ENCODE measurements at places on chromosomes 3 and 15. TPM values are rescaled to one million over a fixed set of nuclear protein-coding genes. Genes with fewer than 3 reads are reported as not detected.

Gene ECE2
- not detected for total RNA-seq

Gene SLC28A2
- not detected for total RNA-seq

Gene PLA2G4E
- not detected for total RNA-seq

Gene FETUB
- total RNA-seq: not detected

Gene THSD4
- not detected for total RNA-seq

Gene CYP19A1
- total RNA-seq: not detected

Gene ERC2
- not detected for total RNA-seq

- no peak overlapping the region for H3K4me3 ChIP-seq
- H3K36me3 ChIP-seq: no peaks in the 10 kb centered on the region
- peaks cover 2% of the 10 kb centered on the region for H3K27me3 ChIP-seq
- no peak overlapping the region for H3K27ac ChIP-seq
- DNase-seq: peak; percentile 4
Observed at GRCh38 chr3:66138336-66139313, 82.2 kb upstream of the SLC25A26 start.

DNA sequence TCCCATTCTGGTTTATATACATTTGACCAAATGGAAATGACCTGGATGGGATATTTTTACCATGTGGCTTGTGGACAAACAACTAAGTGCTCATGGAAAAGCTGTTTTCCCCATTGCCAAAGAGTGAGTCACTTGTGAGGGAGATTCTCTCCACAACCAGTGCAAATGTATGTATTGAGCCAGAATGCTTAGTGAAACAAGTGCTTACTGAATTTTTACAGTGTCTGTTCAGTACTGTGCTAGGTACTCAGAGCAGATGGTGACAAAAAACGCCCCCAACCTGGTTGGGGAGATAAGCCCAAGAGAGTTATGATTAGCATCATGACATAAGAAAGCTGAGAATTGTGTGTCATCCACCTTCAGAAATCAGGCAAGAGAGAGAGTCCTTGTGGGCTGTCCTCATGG lies 2.3 kb downstream of the CHP1 start:
- no peak overlapping the region for H3K27ac ChIP-seq
- H3K4me1 ChIP-seq: peaks cover 19% of the 10 kb centered on the region
- H3K36me3 ChIP-seq: no peaks in the 10 kb centered on the region
- DNase-seq: no peak
- no peak overlapping the region for H3K4me3 ChIP-seq

- peaks cover 58% of the 10 kb centered on the region for H3K36me3 ChIP-seq
- peaks cover 23% of the 10 kb centered on the region for H3K4me1 ChIP-seq
- no peak overlapping the region for H3K27ac ChIP-seq
- DNase-seq: no peak
Observed at GRCh38 chr3:30685267-30685667, 78.9 kb downstream of the TGFBR2 start.

- H3K36me3 ChIP-seq: no peaks in the 10 kb centered on the region
- peaks cover 35% of the 10 kb centered on the region for H3K4me1 ChIP-seq
- no peaks in the 10 kb centered on the region for H3K27me3 ChIP-seq
- no peak overlapping the region for H3K27ac ChIP-seq
- H3K4me3 ChIP-seq: no peak overlapping the region
- DNase-seq: no peak
Observed at GRCh38 chr15:72970933-72971760, 81.1 kb upstream of the NEO1 start.

GRCh38 chr3:158107605-158108444 lies 1.6 kb upstream of the SHOX2 start:
- no peak overlapping the region for H3K27ac ChIP-seq
- no peaks in the 10 kb centered on the region for H3K36me3 ChIP-seq
- peaks cover 50% of the 10 kb centered on the region for H3K4me1 ChIP-seq
- peak; percentile 20 for DNase-seq
- peaks cover 58% of the 10 kb centered on the region for H3K27me3 ChIP-seq

DNA sequence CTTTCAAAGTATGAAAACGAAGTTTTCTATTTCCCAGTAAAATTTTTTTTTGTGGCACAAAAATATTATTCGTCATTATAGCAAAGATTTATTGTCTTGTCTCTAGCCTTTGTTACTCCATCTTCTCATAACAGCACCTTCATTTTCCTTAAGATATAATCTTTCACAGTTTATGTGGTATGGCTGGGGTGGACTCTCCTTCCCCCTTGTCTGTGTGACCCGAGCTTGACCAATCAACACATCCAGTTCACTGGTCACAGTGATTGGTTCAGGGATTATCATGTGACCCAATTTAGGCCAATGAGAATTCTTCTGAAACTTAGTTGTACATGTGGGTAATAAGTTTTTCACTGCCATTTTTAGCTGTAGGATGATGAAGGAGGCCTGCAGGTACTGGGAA lies 71.2 kb upstream of the DCBLD2 start:
- no peaks in the 10 kb centered on the region for H3K4me1 ChIP-seq
- no peak overlapping the region for H3K4me3 ChIP-seq
- H3K36me3 ChIP-seq: no peaks in the 10 kb centered on the region
- H3K27me3 ChIP-seq: no peaks in the 10 kb centered on the region

GRCh38 chr3:125645616-125646015 lies 50.3 kb upstream of the OSBPL11 start:
- no peak overlapping the region for H3K4me3 ChIP-seq
- no peak overlapping the region for H3K27ac ChIP-seq
- no peaks in the 10 kb centered on the region for H3K36me3 ChIP-seq
- H3K27me3 ChIP-seq: no peaks in the 10 kb centered on the region

GRCh38 chr3:44330444-44330843 lies 8.1 kb upstream of the TCAIM start:
- H3K4me3 ChIP-seq: no peak overlapping the region
- no peaks in the 10 kb centered on the region for H3K36me3 ChIP-seq

DNA sequence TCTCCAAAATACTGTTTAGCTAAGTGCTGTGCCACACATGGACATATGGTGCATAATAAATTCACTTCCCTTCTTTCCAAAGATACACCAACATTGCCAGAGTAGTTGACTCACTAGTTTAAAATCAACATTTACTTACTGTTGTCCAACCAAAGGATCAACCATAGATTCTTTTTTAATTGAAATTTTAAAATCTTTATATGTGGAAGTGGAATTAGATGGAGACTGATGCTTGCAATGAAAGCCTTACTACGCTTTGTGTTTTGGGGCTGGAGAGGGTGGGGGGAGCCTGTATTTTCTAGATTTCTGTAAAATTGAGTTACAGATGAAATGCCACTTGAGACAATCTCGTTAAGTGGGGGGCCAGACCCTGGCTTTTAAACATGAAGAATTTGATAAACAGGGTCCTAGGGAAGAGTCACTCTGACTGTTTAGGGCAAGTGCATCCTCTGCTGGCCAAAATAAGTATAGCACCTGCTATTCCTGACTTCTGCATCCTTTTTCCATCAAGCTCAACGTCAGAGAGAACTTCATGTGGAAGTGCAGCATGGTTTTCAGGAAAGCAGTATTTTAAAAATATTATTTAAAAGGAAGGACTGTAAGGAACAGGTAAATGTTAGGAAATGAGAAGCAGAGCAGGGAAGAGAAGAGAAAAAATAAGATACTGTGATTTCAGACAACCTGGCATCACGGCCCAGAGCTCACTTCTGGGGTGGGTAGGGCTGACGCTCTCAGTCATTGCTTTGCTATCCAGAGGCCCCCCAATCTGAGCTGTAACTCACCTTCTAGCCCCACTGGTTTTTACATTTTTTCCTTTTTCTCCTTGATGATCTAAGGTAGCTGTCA lies 76.7 kb downstream of the BOC start:
- no peak for DNase-seq
- H3K27me3 ChIP-seq: no peaks in the 10 kb centered on the region
- H3K27ac ChIP-seq: no peak overlapping the region
- no peak overlapping the region for H3K4me3 ChIP-seq

GRCh38 chr3:115494826-115495225 lies 128.5 kb upstream of the GAP43 start:
- no peak overlapping the region for H3K27ac ChIP-seq
- peaks cover 2% of the 10 kb centered on the region for H3K27me3 ChIP-seq

- H3K4me1 ChIP-seq: no peaks in the 10 kb centered on the region
- no peaks in the 10 kb centered on the region for H3K27me3 ChIP-seq
- no peak for DNase-seq
- H3K4me3 ChIP-seq: no peak overlapping the region
- no peak overlapping the region for H3K27ac ChIP-seq
Observed at GRCh38 chr3:37074178-37074577, 80.9 kb downstream of the MLH1 start.

- H3K36me3 ChIP-seq: no peaks in the 10 kb centered on the region
- H3K27me3 ChIP-seq: peaks cover 65% of the 10 kb centered on the region
- no peak for DNase-seq
- H3K4me3 ChIP-seq: no peak overlapping the region
- H3K27ac ChIP-seq: no peak overlapping the region
Observed at GRCh38 chr15:96334017-96334704, 3.7 kb downstream of the NR2F2 start.

GRCh38 chr3:100927775-100928174 lies 65.4 kb downstream of the ABI3BP start:
- no peaks in the 10 kb centered on the region for H3K36me3 ChIP-seq
- H3K4me3 ChIP-seq: no peak overlapping the region
- DNase-seq: no peak
- H3K27me3 ChIP-seq: no peaks in the 10 kb centered on the region
- no peaks in the 10 kb centered on the region for H3K4me1 ChIP-seq

GRCh38 chr3:44510000-44510368 lies 32.5 kb upstream of the ZNF445 start:
- H3K27me3 ChIP-seq: no peaks in the 10 kb centered on the region
- H3K4me3 ChIP-seq: peak overlapping the region; percentile 94
- peak overlapping the region; percentile 75 for H3K27ac ChIP-seq
- H3K4me1 ChIP-seq: peaks cover 19% of the 10 kb centered on the region

DNA sequence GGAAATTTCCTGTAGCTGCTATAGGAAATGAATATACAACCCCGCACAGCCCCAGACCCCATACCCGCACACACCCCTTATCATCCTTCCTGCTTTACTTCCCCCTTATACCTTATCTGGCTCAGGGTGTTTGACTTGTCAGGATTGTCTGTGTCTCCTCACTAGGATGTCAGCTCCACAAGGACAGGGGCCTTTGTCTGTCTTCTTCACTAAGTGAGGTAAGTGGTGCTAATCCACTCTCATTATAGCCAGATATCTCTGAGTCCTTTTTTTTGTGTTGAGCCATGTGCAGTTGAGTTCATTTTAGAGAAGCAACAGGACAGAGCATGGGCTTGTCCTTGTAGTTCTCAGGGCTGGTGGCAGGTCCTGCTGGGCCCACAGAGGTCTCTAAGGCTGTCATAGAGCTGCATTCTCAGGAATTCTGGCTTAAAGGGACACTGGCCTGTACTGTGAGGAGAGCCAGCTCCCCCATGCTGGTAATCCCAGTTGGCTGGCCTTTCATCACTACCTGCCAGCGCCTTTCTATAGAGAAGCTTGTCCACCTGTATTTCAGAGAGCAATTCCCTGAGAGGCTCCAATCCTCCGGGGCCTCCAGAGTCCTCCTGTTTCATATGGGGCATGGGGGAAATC lies 9.0 kb downstream of the KY start:
- H3K27me3 ChIP-seq: no peaks in the 10 kb centered on the region
- H3K4me1 ChIP-seq: no peaks in the 10 kb centered on the region
- DNase-seq: no peak
- H3K4me3 ChIP-seq: no peak overlapping the region
- H3K36me3 ChIP-seq: no peaks in the 10 kb centered on the region

- no peak for DNase-seq
- H3K4me1 ChIP-seq: peaks cover 12% of the 10 kb centered on the region
- no peak overlapping the region for H3K27ac ChIP-seq
- no peak overlapping the region for H3K4me3 ChIP-seq
- no peaks in the 10 kb centered on the region for H3K27me3 ChIP-seq
- no peaks in the 10 kb centered on the region for H3K36me3 ChIP-seq
Observed at GRCh38 chr15:91921843-91922198, 68.3 kb downstream of the SLCO3A1 start.

DNA sequence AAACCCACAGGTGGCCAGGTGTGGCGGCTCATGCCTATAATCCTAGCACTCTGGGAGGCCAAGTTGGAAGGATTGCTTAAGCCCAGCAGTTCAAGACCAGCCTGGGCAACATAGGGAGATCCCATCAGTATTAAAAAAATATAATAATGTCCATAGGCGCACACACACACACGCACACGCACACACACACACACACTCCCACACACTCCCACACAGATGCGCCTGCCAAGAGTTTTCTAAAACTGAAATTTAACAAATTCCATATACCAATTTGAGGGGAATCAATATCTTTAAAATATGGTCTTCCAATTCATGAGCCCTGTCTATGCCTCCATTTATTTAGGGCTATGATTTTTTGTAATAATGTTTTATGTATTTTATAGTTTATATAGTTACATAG lies 17.0 kb downstream of the SHISA5 start:
- no peaks in the 10 kb centered on the region for H3K27me3 ChIP-seq
- no peak for DNase-seq
- no peak overlapping the region for H3K4me3 ChIP-seq
- no peaks in the 10 kb centered on the region for H3K36me3 ChIP-seq
- no peaks in the 10 kb centered on the region for H3K4me1 ChIP-seq

GRCh38 chr3:9168241-9168741 lies 81.2 kb downstream of the SRGAP3 start:
- H3K4me3 ChIP-seq: no peak overlapping the region
- peaks cover 35% of the 10 kb centered on the region for H3K4me1 ChIP-seq
- DNase-seq: no peak
- no peaks in the 10 kb centered on the region for H3K27me3 ChIP-seq
- H3K36me3 ChIP-seq: no peaks in the 10 kb centered on the region
- H3K27ac ChIP-seq: no peak overlapping the region

DNA sequence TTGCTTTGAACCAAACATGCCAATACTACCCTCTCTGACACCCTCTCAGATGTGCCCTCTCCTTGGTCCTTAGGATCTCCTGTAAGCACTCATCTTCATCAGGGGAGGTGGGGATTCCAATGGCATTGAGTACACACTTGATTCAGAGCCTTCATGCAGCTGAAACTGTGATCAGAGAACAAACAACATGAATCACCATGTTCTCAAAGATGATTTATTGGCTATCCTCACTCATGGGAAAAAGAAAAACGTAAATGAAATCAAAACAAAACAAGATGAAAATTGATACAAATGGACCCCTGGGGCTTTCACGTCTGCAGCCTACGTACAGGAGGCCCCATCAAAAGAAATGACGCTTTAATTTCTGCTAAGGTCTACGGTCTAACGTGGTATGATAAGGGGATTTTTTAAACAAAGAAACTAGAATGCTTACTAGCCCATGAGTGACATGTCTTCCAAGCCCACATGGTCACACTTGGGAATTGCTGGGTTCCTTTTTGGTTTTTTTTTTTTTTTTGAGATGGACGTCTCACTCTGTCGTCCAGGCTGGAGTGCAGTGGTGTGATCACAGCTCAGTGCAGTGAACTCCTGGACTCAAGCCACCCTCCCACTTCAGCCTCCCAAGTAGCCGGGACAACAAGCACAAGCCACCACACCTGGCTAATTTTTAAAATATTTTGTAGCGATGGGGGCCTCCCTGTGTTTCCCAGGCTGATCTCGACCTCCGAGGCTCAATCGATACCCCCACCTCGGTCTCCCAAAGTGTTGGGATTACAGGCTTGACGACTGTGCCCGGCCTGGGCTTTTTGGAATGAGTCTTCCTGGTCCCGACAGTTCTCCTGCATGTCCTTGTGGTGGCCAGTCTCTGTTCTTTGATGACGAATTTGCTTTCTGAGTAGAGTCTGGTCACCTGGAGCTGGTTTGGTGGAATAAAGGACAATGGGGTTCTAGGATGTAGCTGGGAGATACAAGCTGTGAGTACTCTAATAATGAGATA lies 202.6 kb downstream of the XXYLT1 start:
- DNase-seq: no peak
- H3K4me1 ChIP-seq: peaks cover 7% of the 10 kb centered on the region
- no peaks in the 10 kb centered on the region for H3K27me3 ChIP-seq
- H3K36me3 ChIP-seq: no peaks in the 10 kb centered on the region
- H3K4me3 ChIP-seq: no peak overlapping the region
- no peak overlapping the region for H3K27ac ChIP-seq

All from natural killer cell (primary cell).